Activated CD8-positive, alpha-beta memory T cell treated with anti-CD3 and anti-CD28 coated beads for 1 hour (primary cell): ENCODE measurements at places on chromosomes 4 and X.

DNA sequence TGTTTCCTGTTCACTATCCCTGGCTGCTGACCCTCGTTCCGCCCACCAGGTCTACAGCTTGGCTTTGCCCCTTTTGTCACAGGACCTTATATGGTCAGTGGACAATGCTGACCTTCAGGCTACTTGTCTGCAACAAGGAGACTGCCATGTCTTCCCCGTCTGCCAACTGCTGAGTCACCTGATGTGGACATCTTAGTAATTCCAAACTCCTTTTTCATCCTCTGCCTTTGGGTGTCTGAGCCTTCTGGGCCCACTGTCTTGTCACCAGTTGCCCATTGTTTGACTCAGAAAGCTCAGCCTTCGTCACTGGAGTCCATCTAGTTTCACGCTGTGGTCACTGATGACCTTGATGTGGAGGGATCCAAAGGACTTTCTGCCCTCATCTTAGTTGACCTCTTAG lies 30.2 kb downstream of the GPRIN3 start:
- DNase-seq, result no peak

- DNase-seq, result no peak
These were observed 510.7 kb downstream of the SPOCK3 start for GRCh38 chr4:166723532-166724140.

DNA sequence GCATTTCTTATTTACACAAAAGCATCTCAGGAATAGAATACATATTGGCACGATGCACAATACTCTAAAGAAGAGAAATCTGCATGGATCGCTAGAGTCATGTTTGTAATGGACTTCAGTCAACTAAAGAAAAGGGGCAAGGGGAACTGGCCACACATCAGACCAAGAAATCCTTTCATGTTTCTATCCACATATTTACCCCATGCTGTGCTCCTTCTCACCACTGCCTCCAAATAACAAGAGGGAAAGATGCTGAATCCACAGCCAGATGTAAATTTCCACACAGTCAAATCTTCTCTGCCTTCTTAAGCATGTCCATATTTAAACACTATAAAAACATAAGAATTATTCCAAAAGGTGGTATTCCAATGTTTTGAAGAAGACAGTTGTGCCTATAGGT lies 67.6 kb downstream of the COX18 start:
- DNase-seq, result no peak

DNA sequence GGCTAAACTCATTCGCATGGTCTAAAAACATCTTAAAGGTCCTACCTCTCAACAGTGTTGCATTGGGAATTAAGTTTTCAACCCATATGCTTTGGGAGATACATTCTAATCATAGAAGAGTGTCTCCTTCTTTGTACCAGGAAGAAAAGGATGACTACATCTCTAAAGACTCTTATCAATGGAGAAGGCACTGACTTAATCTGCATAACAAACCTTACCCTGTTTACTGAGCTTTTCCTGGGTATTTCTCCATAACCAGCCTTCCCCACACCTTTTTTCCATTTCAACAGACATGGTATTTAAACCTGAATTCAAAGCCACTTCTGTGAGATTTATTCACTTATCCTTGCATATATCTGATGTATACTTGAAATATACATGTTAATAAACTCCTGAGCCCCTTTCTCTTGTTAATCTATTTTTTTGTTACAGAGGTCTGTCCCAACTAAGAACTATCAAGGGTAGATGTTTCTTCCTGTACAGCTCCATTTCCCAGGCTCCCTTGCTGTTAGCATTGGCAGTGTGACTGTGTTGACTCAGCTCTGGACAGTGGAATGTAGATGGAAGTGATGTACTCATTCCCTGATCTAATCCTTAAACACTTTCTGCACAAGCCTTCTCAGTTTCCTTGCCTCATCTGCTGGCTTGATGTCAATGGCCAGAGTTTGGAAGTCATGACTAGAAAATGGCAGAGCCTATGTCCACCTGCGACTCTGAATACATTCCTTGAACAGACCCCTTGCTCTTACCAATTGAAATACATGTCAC lies 148.9 kb upstream of the CPEB2 start:
- no peak for DNase-seq

DNA sequence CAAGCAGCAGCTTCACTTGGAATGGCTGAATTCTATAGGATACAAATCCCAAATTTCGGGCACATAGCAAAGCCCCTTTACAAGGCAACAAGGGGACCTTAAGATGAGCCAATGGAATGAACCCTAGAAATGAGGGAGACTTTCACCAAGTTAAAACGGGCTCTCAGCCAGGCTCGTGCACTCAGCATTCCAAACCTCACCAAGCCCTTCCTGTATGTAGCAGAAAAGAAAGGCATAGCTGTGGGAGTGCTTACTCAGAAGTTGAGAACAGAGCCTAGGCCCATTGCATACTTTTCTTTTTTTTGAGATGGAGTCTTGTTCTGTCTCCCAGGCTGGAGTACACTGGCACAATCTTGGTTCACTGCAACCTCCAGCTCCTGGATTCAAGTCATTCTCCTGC lies 10.8 kb upstream of the HERC5 start:
- no peak for DNase-seq

- no peak for DNase-seq
These were observed 123.5 kb upstream of the LEF1 start for GRCh38 chr4:108292229-108292628.

DNA sequence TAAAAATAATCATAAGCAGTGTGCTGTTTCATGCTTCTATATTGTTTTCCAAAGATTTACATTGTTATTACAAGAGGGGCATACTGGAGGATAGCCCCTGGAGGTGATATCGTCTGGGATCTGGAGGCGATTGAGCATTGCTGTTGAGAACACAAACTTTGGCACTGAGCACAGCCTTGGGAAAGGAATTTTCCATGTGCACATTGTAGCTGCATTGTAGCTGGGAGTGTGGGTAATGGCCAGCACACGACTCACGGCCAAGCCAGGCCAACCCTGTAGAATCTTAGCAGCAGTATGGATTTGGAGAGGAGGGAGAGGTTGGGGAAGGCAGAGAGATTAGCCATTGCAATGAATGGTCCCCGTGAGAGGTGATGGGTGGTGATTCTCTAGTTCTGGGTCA lies 121.9 kb downstream of the SMIM20 start:
- no peak for DNase-seq

GRCh38 chr4:186723292-186724057 lies at the start of gene FAT1:
FAT1 (minus strand) TSS chr4:186723856; CDS start chr4:186709827, 14,029 bp downstream.
- no peak for DNase-seq

- DNase-seq, result no peak
These were observed 137.7 kb downstream of the C4orf33 start for GRCh38 chr4:129233691-129234090.

DNA sequence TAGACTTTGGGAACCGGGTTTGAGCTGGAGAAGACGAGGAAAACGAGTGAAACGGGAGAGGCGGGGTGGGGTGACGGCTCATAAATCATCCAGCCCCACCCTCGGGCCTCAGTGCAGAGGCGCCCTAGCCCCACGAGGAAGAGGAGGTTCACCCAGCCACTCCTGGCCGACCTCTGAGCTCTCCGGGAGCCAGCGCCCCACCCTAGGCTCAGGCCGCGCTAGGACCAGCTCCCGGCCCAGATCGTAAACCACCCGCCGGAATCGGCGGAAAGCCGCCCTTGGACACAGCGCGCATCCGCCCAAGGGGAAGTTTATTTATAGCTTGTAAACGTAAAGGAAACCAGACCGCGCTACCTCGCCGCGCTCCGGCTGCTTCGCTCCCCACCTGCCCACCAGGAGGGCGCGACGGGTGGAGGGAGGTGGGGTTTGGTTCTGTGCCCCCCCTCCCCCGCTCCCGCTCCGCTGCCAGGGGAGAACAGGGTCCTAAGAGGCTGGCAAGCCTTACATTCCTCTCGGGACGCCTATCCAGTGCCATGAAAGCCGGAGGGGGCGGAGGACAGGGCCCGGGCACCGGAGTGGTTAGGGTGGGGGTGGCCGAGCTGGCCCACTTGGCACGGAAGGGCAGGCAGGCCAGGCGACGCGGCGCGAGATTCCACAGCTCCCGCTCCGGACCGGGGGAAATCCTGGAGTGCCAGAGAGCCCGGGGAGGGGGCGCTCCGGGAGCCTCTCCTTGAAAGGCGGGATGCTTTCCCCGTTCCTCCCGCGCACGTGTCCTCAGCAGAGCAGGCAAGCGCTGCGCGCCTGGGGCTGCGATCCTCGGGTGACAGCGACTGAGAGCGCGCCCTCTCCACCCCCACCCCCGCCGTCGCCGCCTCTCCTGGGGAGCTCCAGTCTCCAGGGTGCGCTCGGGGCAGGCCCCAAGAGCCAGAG lies 84.2 kb downstream of the BCOR start:
- no peak for DNase-seq

DNA sequence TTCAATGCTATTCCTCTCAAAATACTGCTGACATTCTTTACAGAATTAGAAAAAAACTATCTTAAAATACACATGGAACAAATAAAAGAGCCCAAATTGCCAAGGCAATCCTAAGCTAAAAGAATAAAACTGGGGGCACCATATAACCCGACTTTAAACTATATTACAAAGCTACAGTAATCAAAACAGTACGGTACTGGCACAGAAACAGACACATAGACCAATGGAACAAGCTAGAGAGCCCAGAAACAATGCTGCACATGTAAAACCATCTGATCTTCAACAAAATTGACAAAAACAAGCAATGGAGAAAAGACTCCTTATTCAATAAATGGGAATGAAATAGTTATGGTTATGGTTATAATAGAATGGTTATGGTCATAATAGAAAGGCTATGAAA lies 482.6 kb downstream of the IDS start:
- no peak for DNase-seq

DNA sequence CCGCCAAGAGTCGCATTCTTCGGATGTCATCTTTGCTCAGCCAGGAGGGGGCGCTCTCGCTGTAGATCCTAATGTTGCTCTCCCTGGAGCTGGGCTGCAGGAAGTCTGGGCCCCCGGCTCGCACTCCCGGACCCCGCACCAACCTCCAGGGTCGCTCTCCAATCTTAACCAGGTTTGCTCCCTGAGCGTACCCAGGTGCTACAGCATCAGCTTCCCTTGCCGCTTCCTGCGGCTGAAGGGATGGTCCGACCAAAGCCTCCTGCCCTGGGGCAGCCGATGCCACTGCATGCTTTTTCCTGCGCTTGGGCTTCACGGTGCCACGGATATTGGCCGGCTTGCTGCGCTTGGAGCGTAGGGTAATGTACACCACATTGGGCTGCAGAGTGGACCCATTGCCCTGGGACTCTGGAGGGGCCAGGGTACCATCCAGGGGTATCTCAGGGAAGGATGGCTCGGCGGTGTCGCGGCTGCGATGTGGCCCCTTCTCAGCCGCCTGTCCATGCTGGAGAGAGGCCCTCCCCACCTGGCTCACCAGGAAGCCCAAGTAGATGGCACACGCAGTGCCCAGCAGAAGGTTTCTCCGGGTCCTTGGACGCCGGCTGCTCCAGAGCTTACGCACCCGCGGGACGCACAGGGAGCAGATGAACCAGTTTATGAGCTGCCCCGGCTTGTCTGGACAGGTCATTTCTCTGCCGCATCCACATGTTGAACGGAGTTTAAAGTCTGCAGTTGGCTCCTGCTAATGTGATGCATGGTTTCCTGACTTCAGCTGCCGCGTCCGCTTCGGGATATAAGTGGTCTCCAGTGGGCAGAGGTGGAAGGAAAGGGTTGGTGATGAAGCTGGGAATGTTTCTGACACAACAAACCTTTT lies 1.9 kb downstream of the GASK1B start:
- DNase-seq, result no peak

DNA sequence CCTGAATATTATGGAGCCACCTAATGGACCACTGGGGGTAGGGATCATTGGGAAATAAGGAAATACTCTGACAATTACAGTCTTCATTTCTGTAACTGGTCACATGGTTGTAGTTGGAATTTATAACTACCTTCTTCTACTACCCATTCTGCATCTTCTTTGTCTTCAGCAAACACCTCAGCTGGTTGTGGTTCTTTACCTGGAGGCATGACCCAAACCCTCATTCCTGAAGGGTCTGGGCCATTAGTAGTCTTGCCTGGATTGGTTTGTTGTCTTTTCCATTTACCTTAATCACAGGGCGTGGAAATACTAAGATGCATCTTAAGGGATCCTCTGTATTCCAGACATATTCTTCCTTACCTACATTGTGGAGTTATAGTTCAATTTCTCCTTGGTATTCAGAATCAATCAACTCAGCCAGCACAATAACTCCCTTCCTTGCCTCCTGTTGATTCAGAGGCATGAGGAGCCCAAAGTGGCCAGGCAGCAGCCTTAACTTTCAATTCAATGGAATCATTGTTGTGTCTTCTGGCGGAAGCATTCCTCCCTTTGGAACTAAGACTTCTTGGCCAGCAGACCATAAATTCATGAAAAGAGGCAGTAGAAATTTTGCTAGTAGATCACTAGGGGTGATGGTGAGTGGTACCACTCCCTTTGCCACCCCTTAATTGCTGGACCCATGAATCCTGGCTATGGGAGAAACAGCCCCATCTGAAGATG lies 75.7 kb upstream of the RAP2C start:
- no peak for DNase-seq

GRCh38 chr4:169167957-169168858 lies 102.5 kb downstream of the SH3RF1 start:
- no peak for DNase-seq

DNA sequence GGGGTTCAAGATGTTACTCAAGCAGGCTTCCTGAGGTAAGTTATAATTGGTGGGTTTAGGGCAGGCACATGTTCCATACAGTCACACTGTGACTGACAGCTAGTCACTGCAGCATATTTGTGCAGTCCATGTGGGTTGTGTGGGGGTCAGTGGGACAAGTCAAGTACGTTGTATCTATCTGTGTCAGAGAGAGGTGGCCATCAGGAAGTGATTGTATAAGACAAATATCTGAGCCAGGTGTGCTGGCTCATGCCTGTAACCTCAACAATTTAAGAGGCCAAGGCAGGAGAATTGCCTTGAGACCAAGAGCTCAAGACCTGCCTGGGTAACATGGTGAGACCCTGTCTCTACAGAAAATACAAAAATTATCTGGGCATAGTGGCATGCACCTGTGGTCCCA lies 509.3 kb downstream of the CENPC start:
- no peak for DNase-seq

DNA sequence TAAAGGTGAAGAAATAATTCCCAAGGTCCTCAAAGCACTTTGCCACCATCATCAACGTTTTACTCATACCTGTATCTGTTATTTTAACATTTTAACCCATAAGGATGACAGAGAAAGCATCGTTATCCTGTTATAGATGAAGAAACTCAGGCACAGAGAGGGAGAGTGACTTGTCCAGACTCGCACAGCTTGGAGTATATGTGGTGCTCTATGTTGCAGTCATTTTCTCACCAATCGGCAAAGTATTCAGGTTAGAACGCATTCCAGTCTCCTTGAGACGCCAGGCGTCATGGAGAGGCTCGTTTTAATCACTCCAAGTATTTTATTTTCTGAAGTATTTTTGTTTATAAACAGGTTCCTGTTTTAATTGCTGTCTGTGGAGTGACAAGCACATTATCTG lies 73.5 kb downstream of the IRF2 start:
- no peak for DNase-seq

GRCh38 chr4:185358514-185358913 lies 37.2 kb downstream of the LRP2BP start:
- DNase-seq, result no peak

GRCh38 chr4:81723019-81723884 lies 251.5 kb upstream of the RASGEF1B start:
- no peak for DNase-seq

GRCh38 chr4:57504139-57504538 lies 394.0 kb upstream of the IGFBP7 start:
- DNase-seq, result no peak
